Iris pigment epithelial cell (primary cell): ENCODE measurements at places on chromosomes 5 and 9.

DNA sequence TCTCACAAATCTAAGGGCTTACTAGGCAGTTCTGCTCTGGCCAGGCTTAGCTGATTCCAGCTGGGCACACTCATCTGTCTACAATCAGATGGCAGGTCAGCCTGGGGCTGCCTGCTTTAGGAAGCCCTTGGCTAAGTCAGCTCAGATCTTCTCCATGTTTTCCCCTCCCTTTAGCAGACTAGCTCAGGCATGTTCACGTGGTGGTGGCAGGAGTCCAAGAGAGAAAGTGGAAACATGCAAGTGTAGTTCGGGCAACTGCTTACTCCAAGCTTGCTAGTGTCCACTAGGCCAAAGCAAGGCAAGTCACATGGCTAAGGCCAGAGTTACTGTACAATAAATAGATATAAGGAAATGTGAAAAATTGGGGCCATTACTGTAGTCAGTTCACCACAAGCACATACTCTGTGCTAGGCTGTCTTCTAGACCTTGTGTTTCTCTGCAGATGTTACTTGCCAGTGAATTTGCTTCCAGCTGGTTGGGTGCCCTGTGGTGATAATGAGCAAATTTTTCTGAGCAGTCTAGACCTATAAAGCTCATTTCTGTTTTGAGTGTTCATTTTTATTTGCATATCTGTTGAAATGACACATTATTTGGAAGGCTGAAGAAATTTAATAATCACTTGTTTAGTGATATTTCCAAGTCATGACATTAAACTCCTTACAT, 38.3 kb downstream of the RECK start:
- peak; percentile 93 for DNase-seq

DNA sequence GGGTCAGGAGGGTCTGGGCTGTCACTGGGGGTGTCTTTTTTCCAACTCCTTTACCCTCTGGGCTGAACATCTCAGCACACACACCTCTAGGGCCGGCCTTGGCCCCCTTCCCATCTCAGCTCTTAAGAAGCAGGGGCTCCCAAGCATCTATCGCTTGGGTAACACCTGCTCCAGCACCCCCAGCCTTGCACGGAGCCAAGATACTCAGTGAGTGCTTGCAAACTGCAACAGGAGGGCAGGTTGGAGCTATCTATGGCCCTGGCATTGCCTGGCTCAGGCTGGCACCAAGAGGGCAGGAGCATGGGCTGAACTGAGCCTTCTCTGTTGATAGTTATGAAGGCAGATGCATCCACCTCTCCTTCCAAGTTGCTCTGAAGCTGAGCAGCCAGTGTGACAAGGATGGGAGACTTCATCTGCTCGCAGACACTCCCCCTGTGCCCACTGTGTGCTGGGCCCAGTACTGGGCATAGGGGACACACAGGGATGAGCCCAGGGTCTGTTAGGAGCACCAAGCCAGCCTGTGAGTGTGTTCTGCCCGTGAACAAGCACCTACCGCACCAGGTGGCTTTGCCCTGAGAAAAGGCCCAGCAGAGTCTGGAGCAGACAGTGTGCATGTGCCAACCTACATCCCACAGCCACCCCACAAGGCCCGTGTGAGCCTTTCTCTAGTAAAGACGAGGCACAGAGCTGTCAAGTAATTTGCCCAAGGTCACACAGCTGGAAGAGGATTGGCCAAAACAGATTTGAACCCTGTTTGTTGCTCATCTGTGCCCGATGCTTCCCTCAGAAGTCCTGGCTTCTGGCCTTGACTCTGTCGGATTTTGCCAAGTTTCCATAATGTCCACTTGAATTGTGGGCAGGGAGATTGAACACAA, 58.2 kb downstream of the PHF2 start:
- no peak for DNase-seq

- DNase-seq = no peak
Measured at GRCh38 chr9:109421026-109421970, 76.8 kb downstream of the PTPN3 start.

GRCh38 chr9:92488681-92489550, 6.6 kb upstream of the ASPN start:
- peak; percentile 54 for DNase-seq

GRCh38 chr5:149416987-149417710, 38.1 kb upstream of the IL17B start:
- DNase-seq = peak; percentile 62

- no peak for DNase-seq
Measured at GRCh38 chr9:134663753-134664415, 22.3 kb downstream of the COL5A1 start.

DNA sequence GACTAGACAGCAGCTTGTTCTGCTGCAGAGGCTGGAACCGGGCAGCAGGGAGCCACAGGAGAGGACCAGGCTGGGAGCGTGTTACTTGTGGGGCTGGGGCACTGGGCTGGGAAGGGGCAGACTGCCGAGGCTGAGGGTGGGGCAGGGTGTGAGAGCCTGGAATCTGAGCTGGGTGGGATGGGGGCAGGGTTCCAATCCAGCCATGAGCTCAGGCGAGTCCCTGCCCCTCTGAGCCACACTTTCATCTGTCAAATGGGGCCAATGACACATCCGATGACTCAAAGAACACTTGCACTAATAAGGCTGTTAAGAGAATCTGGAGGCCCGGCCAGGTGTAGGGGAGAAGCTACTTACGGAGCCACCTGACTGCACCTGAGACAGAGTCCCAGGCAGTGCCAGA, 18.7 kb upstream of the WDR38 start:
- peak; percentile 48 for DNase-seq

DNA sequence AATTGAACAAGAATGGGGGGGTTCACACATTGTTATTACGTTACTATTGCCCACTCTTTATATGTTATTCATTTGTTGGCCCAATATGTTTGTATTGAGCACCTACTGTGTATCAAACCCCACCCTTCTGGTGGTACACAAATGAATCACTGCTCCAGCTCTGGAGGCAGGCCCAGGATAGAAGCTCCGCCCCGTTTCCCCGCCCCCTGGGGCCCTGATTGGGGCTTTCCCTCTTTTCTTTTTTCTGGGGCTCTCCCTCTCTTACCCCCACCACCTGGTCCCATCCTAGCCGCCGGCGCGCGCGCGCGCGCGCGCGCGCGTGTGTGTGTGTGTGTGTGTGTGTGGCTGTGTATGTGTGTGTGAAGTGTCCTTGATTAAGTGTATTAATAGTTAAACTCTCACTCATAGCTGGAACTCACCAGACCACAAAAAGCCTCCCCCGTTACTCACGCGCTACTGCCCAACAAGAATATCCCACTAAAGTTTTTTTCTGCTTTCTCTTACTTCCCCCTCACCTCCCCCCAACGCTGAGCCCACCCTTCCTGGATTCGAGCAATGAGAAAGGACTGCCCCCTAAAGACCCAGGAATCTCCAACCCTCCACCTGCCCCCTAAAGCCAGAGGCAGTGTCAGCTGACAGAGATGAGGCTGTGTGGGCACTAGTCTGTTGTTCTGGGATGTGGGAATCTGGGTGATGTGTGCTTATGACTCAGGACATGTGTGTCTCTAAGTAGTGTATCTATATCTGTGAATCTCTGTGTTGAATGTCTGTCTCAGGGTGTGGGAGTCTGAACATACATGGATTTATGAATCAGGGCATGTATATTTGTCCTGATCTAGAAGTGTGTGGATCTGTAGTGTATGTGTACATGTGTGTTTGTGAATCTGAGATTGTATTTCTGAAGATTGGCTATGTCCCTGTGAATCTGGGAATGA, 4.0 kb downstream of the CXXC5 start:
- DNase-seq = peak; percentile 89

GRCh38 chr9:35594471-35594870, 10.6 kb upstream of the TESK1 start:
- DNase-seq = no peak

GRCh38 chr5:128349044-128349858, 188.8 kb downstream of the FBN2 start:
- DNase-seq = peak; percentile 48

DNA sequence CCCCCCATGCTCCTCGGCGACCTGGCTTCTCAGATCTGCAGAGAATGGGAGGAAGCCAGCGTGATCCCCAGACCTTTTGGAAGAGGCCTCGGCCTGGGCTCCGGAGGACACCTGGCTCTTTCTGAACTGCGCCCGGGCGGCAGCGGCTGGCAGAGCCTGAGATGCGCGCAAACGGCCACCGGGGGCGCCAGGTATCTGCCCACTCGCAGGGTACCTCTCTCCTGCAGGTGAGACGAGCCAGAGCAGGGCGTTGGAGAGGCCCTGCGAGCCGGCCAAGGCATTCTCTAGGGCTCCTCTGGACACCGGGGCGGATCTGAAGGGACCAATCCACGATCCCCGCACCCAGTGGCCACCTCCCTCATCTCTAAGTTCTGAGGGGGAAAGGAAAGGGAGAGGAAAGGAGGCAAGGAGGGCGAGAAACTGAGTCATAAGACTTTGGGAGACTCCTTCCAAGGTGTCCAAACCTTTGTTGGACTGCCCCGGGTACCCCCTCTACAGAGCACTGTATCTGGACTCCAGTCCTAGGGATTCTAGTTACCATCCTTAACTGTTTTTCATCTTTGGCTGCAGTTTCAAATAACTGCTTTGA, 55.0 kb upstream of the SLC46A2 start:
- no peak for DNase-seq

DNA sequence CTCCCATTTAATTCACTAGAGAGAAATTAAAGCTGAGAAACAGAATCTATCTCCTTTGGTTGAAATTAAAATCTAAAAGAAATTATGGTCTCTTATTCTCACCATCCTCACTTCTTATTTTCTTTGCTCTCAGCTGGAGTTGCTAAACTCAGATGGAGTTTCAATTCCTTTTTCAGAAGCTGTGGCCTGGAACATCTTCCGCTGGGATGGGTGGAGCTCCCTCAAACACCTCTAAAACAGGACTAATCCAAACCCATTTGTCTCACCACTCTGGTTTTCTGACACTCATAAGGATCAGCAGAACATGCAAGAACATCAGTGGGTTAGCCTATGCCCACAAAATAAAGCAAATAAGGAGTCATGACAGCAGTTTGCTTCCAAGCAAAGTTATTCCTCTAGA, 39.6 kb upstream of the CEP78 start:
- no peak for DNase-seq
